ENCODE measurements at places on chromosomes 4 and X. TPM values are rescaled to one million over a fixed set of nuclear protein-coding genes. Genes with fewer than 3 reads are reported as not detected.

Gene UCHL1
- 278 TPM for total RNA-seq

Gene RAB40A
- under 0.01 TPM for total RNA-seq

Gene TMEM175
- total RNA-seq = 15.6 TPM

Gene ENAM
- total RNA-seq = not detected

Gene PIR
- 166 TPM for total RNA-seq

Gene XAGE2
- not detected for total RNA-seq

Gene EDA2R
- 4.0 TPM for total RNA-seq

Gene GPR50
- not detected for total RNA-seq

Gene RBM47
- total RNA-seq = 12.7 TPM

Gene IL3RA
- not detected for total RNA-seq

Gene FAM13A
- total RNA-seq = 25.4 TPM

Gene CCSER1
- 1.0 TPM for total RNA-seq

Gene SRPK3
- total RNA-seq = 0.31 TPM

Gene C4orf36
- 0.62 TPM for total RNA-seq

Gene FAM9B
- total RNA-seq = not detected

Gene GPRASP1
- total RNA-seq = 1.5 TPM

Gene VEGFD
- total RNA-seq = 0.34 TPM

Gene ATP2B3
- not detected for total RNA-seq
